Stimulated activated CD8-positive, alpha-beta memory T cell treated with anti-CD3 and anti-CD28 coated beads, Interleukin-2, amount 100 ng/mL, for 48 hours (primary cell): ENCODE measurements at places on chromosomes 5 and 9.

GRCh38 chr9:81108821-81109220, 580.5 kb downstream of the TLE1 start:
- DNase-seq, result no peak

GRCh38 chr9:28688172-28688571, 1114.9 kb upstream of the C9orf72 start:
- DNase-seq, result no peak

DNA sequence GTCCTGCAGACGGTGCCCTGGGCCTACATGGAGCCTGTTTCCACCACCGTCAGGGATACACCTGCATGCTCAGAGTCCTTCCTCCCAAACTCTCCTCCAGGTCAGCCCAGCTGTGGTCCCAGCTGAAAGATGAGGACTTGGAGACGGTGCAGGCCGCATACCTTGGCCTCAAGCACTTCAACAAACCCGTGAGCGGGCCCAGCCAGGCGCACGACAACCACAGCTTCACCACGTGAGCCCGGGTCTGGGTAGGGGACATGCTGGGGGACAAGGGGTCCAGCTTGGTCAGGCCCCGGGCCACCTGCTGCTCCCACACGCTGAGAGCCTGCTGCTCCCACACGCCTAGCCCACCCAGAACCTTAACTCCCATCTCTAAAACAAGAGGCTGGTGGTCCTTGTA, 16.6 kb upstream of the CARD19 start:
- no peak for DNase-seq

GRCh38 chr9:131180454-131180853, 55.1 kb downstream of the NUP214 start:
- no peak for DNase-seq

DNA sequence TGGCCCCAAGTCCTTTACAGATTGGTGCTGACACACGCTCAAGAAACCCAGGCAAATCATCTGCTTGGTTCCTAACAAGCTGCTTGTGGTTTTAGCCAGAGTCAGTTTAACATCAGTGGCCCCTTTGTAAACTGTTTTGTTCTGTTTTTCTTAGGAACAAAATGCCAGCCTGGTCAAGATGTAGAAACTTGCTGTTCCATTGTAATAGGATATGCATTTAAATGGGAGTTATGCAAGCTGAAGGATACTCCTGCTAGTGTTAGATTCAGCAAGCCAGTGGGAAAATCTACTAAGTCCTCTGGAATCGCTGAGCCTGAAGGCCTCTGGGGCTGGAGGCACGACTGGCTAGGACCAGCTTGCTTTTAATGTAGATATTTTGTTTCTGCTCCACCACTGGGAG, 391.1 kb downstream of the TLE4 start:
- DNase-seq, result no peak

DNA sequence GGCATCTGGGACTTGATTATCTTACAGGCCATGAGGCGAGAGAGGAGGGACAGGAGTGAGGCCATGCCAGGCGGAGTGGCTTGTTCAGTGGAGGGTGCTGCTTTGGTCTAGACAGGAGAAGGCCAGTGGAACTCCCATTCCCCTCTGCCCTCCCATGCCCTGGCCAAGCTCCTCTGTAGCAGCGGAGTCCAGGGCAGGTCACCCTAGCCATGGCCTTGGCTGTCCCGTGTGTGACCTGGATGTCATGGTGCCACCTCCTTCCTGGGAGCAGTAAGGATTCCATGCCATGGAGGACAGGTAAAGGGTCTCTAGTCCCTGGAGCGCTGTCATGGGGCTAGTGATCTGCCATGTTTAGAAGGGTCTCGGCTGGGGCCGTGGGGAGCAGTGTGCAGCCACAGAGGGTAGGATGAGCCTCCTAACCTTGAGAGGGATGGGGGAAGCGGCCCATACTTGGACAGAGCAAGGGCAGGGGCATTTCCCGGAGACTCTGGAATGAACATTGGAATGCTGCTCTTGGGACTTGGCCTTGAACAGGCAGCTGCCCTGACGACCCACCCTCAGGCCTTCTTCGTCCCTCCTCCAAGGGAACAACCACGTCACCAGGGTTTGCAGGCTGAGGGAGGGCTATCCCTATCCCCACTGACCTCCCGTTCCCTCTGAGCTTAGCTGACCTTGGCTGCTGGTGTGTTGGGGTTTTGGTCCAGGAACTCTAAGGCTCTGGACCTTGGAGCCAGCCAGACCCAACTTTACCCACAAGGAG, 100.4 kb downstream of the DAB2IP start:
- no peak for DNase-seq

GRCh38 chr9:88905506-88905905, 85.8 kb upstream of the S1PR3 start:
- no peak for DNase-seq

GRCh38 chr5:141508798-141509611, 20.1 kb downstream of the PCDHGC5 start:
- DNase-seq, result no peak

DNA sequence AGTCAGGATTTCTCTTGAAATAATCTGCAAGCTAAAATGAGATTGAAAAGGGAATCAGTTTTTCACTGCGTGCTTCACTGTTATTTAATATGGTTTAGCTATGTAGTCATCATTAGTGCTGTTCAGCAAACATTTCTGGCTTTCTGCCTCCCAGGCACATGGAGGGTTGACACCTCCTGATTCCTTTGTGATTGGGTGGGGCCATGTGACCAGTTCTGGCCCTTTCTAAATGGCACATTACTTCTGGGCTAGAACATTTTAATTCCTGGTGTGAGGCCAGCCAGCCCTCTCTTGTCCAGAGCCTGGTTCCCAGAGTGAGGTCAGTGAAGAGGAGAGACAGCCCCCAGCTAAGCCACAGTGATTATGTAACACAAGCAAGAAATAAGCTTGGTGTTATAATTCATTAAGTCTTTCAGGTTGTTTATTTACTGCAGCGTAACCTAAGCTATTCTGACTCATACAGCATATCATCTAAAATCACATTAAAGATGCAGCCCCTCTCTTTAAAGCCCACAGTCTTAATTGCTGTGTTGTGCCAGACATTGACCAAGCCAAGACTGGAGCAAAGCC, 17.4 kb upstream of the ARSI start:
- no peak for DNase-seq

DNA sequence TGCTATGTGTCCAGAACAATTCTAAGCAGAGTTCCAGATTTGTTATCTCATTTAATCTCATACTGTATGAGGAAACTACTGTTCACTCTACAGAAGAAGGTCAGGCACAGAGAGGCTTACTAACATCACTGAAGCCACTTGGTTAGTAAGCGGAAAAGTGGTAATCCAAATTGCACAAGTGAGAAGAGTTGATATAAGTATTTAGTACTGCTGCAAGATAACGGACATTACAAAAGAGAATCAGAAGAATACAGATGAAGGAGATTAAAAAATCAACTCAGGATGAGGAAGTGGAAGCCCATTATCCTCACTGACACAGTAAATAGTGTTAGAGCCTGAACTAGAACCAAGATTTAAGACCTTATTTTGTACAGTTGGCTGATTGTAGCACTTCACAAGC, 22.3 kb upstream of the TLR4 start:
- DNase-seq, result no peak

GRCh38 chr5:2135354-2135753, 252.6 kb upstream of the IRX4 start:
- no peak for DNase-seq

- DNase-seq, result no peak
These were observed 2.8 kb downstream of the PDGFRB start for GRCh38 chr5:150152636-150153462.

DNA sequence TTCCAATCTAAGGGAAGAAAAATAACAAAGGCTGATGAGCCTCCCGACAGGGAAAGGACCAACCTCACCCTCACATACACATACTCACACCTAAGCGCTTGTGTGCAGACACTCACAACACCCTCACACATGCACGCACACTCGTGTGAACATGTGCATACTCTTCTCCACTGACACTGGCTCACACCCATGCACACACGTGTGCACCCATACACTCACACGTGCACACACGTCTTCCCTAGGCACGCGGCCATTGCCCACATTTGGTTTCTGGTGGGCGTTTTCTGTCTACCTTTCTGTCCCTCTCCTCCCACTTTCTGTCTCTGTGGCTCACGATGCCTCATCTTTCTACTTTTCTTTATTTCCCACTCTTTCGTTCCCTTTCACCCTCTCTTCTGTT, 169.7 kb upstream of the MVB12B start:
- DNase-seq, result no peak

GRCh38 chr5:132663771-132664695, 6.1 kb downstream of the IL13 start:
- DNase-seq, result no peak

DNA sequence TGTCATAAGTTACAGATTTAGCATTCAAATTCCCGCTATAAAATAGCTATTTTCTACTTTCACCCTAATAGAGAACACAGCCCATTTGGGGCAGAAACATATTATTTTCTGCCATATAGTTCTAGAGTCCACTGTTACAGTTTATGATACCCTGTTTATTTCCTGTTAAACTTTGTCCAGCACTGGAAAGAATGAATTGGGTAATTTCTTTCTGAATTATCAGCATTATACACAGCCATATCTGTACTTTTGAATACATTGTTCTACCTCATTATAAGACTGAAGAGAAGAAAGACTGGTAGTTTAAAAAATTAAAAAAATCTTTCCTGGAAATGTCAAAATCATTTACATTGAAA, 332.1 kb downstream of the DIRAS2 start:
- no peak for DNase-seq

- peak; percentile 8 for DNase-seq
These were observed 42.8 kb upstream of the NR4A3 start for GRCh38 chr9:99778836-99779235.

DNA sequence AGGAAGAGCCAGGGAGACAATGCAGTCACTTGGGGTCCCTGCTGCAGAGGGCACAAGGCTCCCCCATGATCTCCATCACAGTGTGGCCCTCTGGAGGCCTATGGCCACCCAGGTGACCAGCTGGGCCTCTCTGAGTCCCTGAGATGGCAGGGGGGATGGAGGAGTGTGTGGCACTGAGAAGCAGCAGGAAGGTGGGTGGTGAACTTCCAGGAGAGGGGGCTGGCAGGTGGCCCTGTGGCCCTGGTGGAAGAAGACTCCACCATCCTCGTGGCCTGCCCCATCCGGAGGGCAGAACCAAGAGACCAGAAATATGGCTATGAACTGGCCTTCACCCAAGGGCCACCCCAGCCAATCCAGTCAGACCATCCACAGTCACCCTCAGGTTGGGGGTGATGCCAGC, 31.7 kb upstream of the AFAP1L1 start:
- no peak for DNase-seq
